ENCODE measurements at places on chromosomes 7 and 10. TPM values are rescaled to one million over a fixed set of nuclear protein-coding genes. Genes with fewer than 3 reads are reported as not detected.

Gene PDZD7
- total RNA-seq: 5.9 TPM

Gene GNAI1
- 77.9 TPM for total RNA-seq

Gene SCART1
- total RNA-seq: 2.5 TPM

Gene CAV2
- total RNA-seq: 11.5 TPM

Gene KCNIP2
- total RNA-seq: 8.3 TPM

Gene VSTM4
- 10.4 TPM for total RNA-seq

Gene ZPBP
- not detected for total RNA-seq

Gene TBXAS1
- total RNA-seq: 3.8 TPM

Gene ARMC3
- total RNA-seq: 7.8 TPM

Gene GRID1
- 15.8 TPM for total RNA-seq

Gene RBP3
- total RNA-seq: not detected

Gene ARHGAP22
- 7.7 TPM for total RNA-seq

Gene ADARB2
- 8.2 TPM for total RNA-seq

Gene ELAPOR2
- total RNA-seq: 41.9 TPM

Gene EN2
- total RNA-seq: 11.9 TPM

Gene FGFBP3
- 23.3 TPM for total RNA-seq

Gene PAX4
- total RNA-seq: not detected

Gene POP7
- total RNA-seq: 21.7 TPM

Gene TMEM176A
- 1.5 TPM for total RNA-seq

Gene PLXNA4
- total RNA-seq: 20.4 TPM

Gene DDC
- 1.2 TPM for total RNA-seq

Gene HMX2
- not detected for total RNA-seq

Gene CPN1
- not detected for total RNA-seq

Gene FAM53B
- 35.2 TPM for total RNA-seq

Gene SRRM3
- total RNA-seq: 16.3 TPM

Gene SPDYE11
- not detected for total RNA-seq

Gene DEPP1
- 9.9 TPM for total RNA-seq

Gene CTTNBP2
- 63.5 TPM for total RNA-seq

Gene AKR1C4
- total RNA-seq: not detected

Gene XRCC2
- 10.0 TPM for total RNA-seq

Gene TMEM130
- total RNA-seq: 7.6 TPM

Gene AFAP1L2
- total RNA-seq: 9.8 TPM

Gene IDI2
- total RNA-seq: not detected

Gene SYT15
- total RNA-seq: 1.8 TPM

Gene CYP26C1
- total RNA-seq: 9.5 TPM

Gene NUTM2A
- total RNA-seq: 1.7 TPM

Gene UPK3BL2
- total RNA-seq: 8.0 TPM

Gene LAMB4
- total RNA-seq: 0.64 TPM

Gene NKX2-3
- not detected for total RNA-seq

Gene PLCE1
- total RNA-seq: 15.0 TPM

Gene OGDHL
- total RNA-seq: 14.8 TPM

Gene PDE6C
- total RNA-seq: not detected

Gene ZKSCAN5
- total RNA-seq: 16.7 TPM

Gene SSMEM1
- total RNA-seq: not detected

Gene OPN1SW
- total RNA-seq: 0.45 TPM

Gene CNPY1
- 19.4 TPM for total RNA-seq

Data from cerebellum (tissue), 4 donors.